ENCODE measurements at places on chromosomes 11 and 22.
A peak's percentile ranks its signal among the peaks of the same experiment; 100 is the strongest.

DNA sequence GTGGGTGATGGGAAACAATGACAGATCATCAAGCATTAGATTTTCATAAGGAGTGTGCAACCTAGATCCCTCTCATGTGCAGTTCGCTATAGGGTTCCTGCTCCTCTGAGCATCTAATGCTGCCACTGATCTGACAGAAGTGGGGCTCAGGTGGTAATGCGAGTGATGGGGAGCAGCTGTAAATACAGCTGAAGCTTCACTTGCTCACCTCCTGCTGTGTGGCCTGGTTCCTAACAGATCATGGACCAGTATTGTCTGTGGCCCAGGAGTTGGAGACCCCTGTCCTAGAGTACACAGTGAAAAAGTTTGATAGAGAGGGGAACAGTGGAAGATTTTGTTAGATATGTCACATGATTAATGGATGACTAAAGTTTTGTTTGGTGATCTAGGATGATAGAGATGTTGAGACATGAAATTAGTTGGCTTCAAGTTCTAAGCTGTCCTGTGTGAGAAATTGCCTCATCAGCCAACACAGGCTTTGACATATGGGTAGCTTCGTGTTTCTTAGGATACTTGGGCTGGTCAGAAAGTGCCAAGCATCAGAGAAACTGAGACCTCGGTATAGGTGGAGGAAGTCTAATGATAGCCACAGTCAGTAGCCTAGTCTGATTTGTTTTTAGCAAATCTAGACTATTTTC lies 47.4 kb downstream of the ARHGEF12 start:
- DNase-seq = no peak

DNA sequence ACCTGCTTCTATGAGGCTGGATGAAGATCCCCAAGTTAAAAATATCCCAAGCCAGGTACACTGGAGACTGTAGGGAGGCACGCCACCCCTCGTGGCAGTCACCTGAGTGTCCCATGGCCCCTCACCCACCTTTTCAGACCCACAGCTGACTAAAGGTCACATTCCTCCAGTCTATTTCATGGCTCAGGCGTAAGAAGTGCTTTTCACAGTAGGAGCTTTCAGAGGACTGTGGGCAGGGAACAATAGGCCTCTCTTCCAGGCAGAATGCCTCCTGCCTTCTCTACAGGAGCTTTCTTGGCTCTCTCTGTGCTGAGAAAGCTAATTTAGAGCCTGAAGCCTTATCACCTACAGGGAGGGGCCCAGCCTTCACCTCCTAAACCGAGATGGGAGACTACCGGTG lies 73.8 kb downstream of the C11orf58 start:
- no peak for DNase-seq

- DNase-seq = no peak
Measured at GRCh38 chr11:64857485-64857884, 13.0 kb upstream of the CDC42BPG start.

DNA sequence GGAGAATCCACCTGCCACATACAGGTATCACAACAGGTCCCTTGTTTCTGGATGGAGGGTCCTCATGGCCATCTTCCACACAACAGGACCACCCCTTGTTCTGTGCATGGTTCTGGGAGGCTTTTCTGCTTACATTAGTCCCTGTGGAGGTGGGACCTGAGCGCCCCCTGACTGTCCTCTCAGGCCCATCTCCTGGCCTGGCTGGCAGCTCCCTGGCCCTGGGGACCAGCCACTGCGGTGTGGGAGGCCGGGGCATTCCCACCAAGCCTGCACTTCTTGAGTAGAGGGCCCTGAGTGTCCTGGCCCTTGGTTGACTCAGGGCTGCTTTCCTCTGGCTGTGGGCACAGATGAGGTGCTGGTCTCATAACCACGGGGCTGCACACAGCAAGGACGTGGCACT lies 5.0 kb downstream of the COX8A start:
- DNase-seq = no peak

- DNase-seq = peak; percentile 67
Measured at GRCh38 chr11:267491-267994, 10.7 kb upstream of the NLRP6 start.

- peak; percentile 35 for DNase-seq
Measured at GRCh38 chr11:47889714-47890441, 41.7 kb upstream of the NUP160 start.

DNA sequence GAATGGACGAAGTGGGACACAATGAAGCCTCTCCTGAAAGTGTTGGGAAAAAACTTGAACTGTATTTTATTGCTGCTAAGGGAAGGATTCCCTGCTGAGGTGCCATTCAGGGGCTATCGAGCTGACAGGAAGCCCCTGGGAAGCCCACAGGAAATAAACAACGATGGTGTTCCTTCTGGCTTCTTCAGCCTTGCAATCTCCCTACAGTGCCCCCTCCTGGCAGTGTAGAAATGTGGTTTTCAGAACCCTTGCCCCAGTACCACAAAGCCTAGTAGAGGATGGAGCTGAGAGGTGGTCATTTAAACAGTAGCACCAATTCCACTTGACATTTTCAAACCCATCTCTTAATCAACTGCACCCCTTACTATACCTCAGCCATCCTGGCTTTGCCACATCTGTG lies 676.7 kb upstream of the ARHGAP42 start:
- DNase-seq = no peak
